Left colon (tissue), 2 donors: ENCODE measurements at places on chromosomes 12 and 14. TPM values are rescaled to one million over a fixed set of nuclear protein-coding genes. Genes with fewer than 3 reads are reported as not detected.

DNA sequence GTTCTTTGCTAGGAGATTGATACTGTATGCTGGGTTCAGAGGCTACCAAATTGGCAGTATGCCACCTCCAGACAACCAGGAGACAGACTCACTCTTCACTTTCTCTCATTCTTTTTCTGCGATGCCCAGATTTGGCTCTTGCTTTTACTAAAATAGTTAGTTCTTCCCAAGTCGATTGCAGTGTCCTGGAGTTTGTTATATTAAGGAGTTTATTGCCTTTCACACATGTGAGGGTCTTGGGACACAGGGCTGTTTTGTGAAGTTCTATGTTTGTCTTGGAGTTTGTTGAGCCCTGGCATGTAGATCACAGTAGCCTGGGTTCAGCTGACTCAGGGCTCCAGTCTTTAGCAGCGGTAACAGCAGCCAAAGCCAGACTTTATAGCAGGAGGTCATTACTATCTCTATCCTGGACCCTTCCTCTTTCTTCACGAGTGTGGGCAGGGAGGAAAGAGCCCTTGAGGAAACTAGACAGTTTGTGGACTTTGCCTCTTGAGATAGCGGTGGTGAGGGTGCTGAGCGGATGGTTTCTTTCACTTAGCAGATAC lies 1.6 kb downstream of the MLEC start:
- DNase-seq, result peak; percentile 47

GRCh38 chr12:125776212-125776611 lies 711.0 kb downstream of the AACS start:
- DNase-seq, result no peak

Gene PRR4
- 2.3 TPM for total RNA-seq

Gene ATF7
- total RNA-seq, result 39.2 TPM

GRCh38 chr12:116950628-116951325 lies 40.0 kb downstream of the FBXW8 start:
- no peak for DNase-seq

DNA sequence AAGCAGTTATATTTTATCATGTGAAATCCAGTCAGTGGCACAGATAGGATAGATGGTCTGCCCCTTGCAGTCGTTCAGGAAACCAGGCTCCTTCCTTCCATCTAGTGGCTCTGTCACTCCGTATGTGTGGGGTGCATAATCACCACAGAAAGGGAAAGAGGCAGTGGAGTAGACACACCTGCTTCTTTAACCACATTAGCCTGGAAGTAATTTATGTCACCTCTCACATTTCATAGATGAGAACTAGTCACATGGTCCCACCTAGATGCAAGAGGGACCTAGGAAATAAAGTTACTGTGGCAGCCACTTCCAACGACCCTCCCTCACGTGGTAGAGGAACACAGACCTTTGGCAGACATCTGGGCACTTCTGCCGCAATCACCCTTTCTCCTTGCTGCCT lies 14.2 kb upstream of the RNU6-8 start:
- no peak for DNase-seq

- no peak for DNase-seq
Measured at GRCh38 chr14:30450631-30451545, 108.1 kb upstream of the G2E3 start.

DNA sequence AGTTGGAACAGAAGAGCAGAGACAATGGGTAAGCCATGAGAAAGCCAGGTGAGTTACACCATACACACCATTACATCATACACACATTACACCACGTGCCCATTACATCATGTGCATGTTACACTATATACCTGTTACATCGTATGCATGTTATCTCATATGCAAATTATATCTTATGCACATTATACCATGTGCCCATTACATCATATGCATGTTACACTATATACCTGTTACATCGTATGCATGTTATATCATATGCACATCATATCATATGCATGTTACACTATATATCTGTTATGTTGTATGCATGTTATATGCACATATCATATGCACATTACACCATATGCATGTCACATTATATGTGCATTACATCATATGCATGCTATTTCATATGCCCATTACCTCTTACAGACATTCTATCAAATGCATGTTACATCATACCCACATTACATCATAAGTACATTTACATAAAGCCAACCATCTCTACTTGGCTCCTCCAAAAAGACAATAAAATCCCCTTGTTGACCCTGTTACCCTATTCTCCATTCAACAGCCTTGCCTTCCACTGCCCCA lies 207.2 kb downstream of the KSR2 start:
- no peak for DNase-seq

- DNase-seq, result no peak
Measured at GRCh38 chr12:110704750-110705149, 15.8 kb upstream of the HVCN1 start.

- DNase-seq, result no peak
Measured at GRCh38 chr12:28507033-28507432, 316.8 kb downstream of the CCDC91 start.

DNA sequence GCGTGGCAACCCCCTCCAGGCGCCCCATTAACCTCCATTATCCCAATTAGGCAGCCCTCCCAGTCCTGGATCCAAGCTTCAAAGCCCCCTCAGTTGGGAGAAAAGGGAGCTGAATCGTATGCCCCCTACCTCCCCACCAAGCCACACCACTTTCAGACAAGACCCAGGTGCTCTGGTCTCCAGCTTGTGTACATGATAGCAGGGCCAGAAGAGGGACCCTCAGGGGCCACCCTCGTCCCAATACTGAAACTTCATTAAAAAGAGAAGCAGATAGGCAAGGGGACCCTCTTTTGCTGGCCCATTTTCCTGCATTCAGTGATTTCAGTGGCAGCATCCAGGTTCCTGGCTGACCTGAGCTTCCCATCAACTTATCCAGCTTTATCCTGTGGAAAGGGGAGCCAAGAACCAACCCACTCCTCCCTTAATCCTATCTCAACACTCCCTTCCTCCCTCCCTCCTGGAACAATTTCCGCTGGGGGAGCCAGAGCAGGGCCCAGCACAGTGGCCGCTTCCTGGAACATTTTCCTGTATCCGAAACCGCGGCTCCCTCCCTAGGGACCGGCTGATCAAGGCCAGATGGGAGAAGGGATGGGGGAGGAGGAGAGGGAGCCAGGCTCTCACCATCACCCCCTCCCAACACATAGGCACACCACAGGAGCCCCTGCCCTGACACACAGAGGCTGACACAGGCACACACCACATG lies 9.5 kb upstream of the SP7 start:
- DNase-seq, result no peak

Gene SMCO2
- total RNA-seq, result not detected

DNA sequence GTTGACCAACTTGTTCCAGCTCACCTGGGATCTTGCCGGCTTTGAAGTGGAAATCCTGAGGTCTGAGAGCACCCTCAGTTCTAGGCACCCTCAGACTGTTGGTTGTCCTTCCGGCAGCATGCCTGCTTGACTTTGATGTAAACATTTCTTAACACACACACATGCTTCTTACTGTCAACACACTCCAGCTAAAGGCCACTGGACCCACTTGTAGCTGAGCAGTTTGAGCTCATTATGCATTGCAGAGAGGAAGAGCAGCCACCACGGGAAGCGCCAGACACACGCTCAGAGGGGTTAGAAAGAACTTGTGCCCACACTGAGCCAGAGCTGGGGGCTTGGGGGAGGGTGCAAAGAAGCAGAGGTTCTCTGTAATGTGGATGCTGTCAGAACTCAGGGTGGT lies 55.8 kb downstream of the TNFAIP2 start:
- DNase-seq, result no peak

GRCh38 chr14:93019970-93020369 lies 95.8 kb downstream of the ITPK1 start:
- DNase-seq, result no peak

DNA sequence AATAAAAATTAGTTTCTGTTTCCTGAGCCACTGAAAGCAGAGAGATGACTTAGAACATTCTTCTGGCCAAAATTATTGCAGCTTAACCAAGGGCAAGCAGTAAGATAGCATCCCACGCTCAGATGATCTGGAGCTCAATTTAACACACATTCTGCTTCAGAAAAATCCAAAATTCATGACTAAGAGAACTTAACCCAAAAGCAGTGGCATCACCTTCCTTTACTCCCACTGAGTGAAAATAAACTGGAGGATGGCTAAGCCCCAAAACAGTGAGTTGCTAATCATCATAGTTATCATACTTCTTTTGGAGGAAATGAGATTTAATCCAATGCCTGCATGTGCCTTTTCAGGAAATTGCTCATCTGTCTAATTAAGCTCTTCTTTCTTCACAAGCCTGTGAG lies 195.4 kb downstream of the DUSP6 start:
- DNase-seq, result no peak

DNA sequence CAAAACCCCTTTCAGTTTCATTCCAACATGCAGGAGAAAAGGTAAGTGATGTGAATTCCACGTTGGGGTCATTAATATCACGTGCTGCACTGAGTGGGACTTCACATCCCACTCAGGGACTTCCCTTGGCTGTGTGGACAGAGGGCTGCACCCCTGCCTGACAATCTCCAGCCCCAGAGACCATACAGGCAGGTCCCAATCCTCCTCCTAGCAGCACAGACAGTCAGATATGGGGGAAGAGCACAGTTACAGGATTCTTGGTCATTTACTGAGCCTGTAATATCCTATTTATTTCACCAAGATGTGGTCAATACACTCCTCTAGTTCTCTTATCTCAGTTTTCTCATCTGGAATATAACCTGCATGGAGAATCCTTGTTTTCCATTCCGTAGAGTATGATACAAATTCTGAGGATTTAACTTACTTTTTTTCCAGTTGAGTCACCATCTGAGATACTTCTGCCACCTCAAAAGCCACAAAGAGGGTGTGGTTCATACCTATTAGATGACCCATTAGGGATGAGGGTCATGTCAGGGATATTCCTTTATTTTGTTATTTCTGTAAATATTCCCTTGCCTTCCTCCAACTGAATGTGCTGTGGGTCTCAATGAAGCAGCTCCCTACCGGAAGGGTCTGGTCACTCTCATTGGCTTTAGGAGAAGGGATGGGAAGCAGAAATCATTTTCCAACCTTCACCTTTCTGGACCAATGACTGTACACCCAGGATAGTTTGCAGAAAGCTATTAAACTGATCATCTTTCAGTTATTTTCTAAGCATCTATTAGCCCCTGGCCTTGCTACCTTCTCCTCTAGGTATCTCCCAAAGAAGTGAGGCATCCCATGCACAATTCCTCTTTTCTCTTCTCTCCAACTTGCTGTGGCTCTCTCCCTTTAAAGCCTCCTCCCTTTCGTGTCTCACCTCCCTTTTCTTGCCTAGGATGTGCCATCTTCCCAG lies 43.0 kb upstream of the NTF3 start:
- no peak for DNase-seq

Gene SCN8A
- total RNA-seq, result 4.9 TPM

Gene CAPS2
- 5.6 TPM for total RNA-seq

Gene STRAP
- total RNA-seq, result 75.6 TPM

Gene KCNK13
- 0.15 TPM for total RNA-seq

- no peak for DNase-seq
Measured at GRCh38 chr12:119797090-119797489, 80.0 kb downstream of the CIT start.

DNA sequence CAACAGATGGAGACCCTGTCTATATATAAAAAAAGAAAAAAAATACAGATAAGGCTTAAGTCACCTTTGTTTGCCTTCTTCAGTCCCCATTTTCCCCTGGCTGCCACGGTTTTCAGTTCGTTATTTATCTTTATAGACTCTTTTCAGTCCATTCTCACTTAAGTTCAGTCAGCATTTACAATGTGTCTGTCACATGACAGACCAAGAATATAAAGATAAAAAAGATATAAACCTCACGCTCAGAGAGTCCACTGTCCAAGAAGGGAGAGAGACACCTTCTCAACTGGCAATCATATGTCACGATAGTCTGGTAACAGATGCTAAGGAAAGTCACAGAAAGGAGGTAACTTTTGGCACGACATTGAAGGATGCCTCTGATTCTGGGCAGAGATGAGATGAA lies 13.4 kb upstream of the POLR3B start:
- no peak for DNase-seq

DNA sequence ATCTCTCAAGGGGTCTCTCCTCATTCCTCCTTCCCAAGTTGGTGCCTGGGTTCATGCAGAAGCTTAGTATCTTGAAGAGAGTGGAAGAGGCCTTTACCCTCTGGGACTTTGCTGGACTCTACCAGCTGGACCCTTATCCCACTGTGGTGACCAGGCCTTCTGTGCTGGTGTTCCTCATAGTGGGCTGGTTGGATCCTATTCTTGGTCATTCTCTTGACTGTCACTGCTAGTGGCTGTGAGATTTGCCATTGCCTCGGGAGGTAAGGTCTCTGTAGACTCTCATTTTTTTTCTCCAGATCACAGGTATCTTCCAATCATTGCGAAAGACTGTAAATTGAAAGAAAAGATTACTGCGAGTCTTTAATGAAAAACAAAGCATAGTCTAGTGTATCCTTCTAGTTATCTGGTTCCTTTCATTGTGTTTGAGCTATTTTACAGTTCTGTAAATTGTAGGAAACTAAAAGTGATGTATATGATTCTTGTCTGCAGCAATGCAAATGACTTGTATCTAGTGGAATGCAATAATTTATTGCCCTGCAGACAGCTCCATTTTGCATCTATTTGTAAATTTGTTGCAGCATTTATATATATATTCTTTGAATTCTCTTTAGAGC lies 217.9 kb downstream of the AEBP2 start:
- no peak for DNase-seq

GRCh38 chr12:130987151-130987931 lies 33.6 kb downstream of the ADGRD1 start:
- DNase-seq, result no peak

- DNase-seq, result no peak
Measured at GRCh38 chr12:130205495-130205894, 43.2 kb downstream of the FZD10 start.

DNA sequence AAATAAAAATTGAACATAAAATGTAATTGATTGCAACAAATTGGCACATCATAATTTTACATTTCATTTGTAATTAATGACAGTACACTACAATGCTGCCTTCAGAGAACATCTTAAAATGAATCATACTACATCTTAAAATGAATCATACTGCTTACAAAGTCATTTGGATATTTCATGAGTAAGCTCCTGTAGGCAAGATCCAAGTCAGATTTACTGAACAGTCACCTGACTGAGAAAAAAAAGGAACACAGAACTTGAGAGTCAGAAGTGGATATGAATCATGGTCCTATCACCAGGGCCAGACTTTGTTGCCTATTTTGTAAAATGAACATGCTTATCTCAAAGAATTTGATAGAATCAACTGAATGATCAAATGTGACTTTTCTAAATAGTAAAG lies 32.7 kb upstream of the FBLN5 start:
- no peak for DNase-seq

DNA sequence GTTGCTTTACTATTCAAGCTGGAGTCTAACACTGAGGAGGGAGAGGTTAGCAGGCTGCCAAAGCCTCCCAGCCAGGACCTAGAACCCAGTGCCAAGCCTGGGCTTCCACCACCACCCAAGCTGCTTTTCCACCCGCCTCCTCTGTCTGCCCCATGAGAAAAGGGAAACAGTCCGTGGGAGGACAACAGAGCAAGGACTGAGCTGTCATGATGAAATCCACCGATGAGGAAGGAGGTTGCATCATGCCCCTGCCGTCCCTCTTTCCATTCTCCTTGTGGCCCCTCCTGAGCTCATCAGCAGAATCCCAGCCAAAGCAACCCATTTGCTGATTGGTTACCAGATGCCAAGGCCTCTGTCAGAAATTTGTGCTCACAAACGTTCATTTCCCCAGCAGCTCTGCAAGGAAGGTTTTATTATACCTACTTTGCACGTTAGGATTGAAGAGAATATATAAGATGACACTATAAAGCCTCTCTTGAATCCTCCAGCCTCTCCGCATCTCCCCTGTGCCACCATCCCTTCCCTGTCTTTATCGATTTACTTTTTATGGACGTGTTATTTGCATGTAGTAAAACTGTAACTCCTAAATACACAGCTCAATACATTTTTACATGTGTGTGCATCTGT lies 6.3 kb upstream of the SERPINA1 start:
- DNase-seq, result no peak

GRCh38 chr12:130742112-130742511 lies 26.0 kb upstream of the RIMBP2 start:
- DNase-seq, result no peak
